ENCODE measurements at places on chromosomes 16 and 17. TPM values are rescaled to one million over a fixed set of nuclear protein-coding genes. Genes with fewer than 3 reads are reported as not detected.

GRCh38 chr16:70454222-70455034 is at the start of gene FCSK:
Gene FCSK, plus strand, starts transcription at chr16:70454595. Its CDS starts 8,596 bp downstream, at chr16:70463191.
- DNase-seq, result peak; percentile 54

GRCh38 chr17:77779711-77780539 is 178.6 kb upstream of the TNRC6C start:
- peak; percentile 59 for DNase-seq

- DNase-seq, result no peak
Measured at GRCh38 chr17:40542558-40543411, 22.5 kb downstream of the CCR7 start.

DNA sequence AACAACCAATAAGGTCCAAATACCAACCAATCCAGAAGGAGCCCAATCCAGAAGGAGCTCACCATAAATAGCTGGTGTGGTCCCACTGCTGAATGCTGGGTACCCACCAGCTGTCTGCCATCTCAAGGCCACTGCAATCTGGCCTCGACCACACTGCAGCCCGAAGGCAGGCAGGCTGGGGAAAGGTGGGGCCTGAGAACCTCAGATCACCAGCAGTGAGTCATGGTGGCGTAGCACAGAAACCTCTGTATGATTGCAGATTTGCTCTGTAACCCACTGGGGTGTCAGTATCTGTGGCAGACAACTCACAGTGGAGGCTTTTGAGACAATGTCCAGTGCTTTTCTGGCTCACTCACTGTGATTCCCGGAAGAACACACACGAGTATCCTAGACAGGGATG is 14.7 kb upstream of the CMTR2 start:
- peak; percentile 57 for DNase-seq

DNA sequence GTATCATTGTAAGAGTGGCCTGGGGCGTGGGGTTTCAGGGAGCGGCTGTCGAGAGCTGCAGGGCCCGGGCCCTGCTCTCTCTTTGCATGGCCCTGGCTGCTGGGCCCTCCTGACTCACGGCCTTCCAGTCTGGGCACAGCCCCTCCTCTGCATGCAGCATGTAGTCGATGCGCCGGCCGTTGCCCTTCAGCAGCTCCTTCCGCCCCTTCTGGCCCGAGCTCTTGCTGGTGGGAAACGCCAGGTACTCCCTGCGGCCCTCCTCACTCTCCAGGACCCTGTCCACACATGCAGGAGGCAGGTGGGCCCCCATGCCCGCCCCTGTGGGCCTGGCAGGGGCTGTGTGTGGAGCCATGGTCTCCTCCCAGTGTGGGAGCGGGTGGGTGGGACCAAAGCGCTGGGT is 50.7 kb downstream of the PRMT7 start:
- DNase-seq, result no peak

DNA sequence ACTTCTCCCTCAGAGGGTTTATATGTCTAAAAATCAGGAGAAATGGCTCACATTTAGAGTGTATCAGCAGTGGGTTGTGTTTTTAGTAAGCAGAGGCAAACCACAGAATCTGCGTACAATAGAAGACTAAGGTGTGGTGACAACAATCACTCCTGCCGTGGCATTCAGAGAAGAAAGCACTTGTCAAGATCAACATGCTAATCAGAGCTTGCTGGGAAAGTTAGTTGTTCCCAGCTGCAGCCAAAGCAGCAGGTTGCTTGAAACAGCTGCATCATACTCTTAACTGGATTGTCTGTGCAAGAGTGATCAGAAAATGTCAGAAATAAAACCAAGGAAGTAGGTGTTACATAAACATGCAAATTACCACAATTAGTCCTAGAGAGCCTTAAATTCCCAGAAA is 616.4 kb downstream of the CDH8 start:
- no peak for DNase-seq

- no peak for DNase-seq
Measured at GRCh38 chr16:4599037-4599436, 15.7 kb downstream of the UBALD1 start.

DNA sequence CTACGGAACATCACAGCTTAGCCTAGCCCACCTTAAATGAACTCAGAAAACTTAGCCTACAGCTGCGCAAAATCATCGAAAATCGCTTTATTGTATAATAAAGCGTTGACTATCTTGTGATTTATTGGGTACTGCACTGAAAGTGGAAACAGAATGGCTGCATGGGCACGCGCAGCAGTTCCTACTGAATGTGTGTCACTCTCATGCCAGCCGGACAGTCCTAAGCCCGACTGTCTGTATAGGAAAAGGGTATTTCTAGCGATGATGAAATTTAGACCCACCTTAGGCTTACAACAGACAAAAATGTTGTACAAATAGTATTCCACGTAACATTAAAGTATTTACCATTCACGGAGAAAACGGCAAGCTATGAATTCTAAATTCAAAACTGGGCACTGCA is 9.3 kb downstream of the FBXO31 start:
- DNase-seq, result no peak

GRCh38 chr17:55117164-55117563 is 147.6 kb upstream of the HLF start:
- DNase-seq, result no peak

- peak; percentile 94 for DNase-seq
Measured at GRCh38 chr17:9880582-9880999, 24.5 kb downstream of the RCVRN start.

- no peak for DNase-seq
Measured at GRCh38 chr16:22660441-22661160, 149.9 kb downstream of the NPIPB5 start.

- no peak for DNase-seq
Measured at GRCh38 chr17:65529040-65529633, 32.3 kb downstream of the AXIN2 start.

GRCh38 chr16:27795992-27796614 is 246.2 kb downstream of the KATNIP start:
- DNase-seq, result peak; percentile 51

DNA sequence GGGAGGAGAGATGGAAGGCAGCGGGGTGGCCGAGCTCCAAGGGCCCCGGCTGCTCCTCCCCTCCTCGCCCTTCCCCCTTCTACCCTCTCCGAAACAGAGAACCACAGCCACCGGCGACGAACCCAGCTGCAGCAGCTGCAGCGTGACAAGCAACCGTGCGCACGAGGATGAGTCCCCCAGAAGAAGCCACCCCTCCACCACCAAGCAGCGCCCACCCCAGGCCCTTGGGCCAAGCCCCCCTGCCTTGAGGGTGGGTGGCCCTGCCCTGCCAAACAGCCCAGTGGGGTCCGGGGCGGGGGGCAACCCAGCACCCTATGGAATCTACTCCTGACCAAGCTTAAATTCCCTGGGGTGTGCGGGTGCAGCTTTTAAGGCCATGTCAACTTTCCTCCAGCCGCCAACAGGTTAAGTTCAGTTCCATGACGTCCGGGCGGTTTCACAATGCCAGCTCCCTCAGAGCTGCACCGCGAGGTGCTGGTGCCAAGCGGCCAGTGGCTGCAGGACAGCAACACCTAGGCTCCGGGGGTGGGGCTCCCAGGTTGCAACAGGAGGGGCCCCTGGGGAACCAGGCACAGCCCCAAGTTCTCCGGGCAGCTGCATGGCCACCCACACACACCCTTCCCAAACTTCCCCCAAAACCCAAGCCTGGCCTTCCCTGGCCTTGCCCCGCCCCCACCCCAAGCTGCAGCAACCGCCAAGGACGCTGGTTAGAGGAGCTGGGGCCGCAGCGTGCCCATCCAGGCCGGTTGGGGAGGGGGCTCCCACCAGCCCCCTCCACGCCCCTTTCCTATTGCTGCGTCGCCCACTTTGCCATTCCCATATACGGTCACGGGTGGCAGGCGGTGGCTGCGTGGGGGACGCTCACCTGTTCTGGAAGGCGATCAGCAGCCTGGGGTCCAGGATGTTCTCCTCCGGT is 2.0 kb downstream of the CBX4 start:
- peak; percentile 64 for DNase-seq

DNA sequence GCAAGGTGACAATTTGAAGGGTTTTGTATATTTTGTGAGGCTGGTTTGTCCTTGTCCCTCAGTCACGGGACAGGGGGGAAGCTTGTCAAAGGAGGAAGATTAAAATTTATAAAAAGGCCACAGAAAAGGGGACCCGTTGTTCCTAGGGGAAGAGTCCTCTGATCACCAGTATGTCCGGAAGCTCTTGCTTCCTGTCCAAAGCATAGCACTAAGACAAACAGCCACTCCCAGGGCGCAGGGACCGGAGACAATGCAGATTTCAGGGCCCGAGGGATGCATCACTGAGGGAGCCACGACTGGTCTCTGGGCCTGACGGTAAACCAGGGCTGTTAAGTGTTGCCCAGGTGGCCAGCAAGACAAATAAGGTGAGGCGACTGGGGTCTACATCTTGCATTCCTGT is 95.2 kb downstream of the MAF start:
- DNase-seq, result no peak

CTRL gene
- 0.33 TPM for total RNA-seq

ZFP3 gene
- 0.72 TPM for total RNA-seq

MARVELD3 gene
- not detected for total RNA-seq

HIGD1B gene
- total RNA-seq, result not detected

RCVRN gene
- total RNA-seq, result not detected

SPATA22 gene
- not detected for total RNA-seq

ZC3H18 gene
- 17.7 TPM for total RNA-seq

USP32 gene
- 39.0 TPM for total RNA-seq

LIMD2 gene
- 75.7 TPM for total RNA-seq

KCNH4 gene
- total RNA-seq, result not detected

Data from A172 (cell line).